ENCODE measurements at places on chromosomes 11 and 22.

DNA sequence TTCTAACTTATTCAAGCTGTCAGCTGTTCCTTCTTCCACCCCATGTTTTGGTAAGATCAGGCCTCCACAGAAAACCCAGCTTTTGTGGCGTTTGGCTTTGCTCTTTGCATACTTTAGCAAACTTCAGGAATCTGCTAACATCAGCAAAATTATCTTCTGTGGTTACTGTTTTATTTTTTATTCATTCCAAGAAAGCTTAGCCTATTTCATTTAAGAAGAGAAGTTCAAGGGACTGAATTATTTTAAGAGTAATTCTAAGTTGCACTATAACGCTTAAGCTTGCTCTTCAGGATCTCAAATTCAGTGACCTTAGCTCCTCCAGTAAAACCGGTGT is 1.1 kb downstream of the JHY start:
- no peak for DNase-seq

GRCh38 chr22:45428391-45429385 is 15.2 kb downstream of the RIBC2 start:
- DNase-seq = no peak

DNA sequence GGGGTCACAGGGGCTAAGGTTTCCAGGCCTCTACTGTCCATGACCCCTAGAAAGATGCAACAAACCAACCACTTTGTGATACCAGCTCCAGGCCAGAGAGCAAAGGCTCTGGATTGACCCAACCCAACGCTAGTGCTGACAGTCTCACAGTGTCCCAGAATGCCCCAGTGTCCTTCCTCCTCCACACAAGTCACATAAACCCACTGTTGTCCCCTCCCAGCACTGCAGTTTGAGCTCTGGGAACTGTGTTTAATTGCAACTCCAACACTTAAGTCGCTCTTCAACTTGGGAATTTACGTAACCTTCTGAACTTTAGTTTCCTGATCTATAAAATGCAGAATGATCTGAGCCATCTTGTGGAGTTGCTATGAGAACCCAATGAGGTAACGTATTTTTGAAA is 47.5 kb downstream of the PC start:
- no peak for DNase-seq

- peak; percentile 55 for DNase-seq
Observed at GRCh38 chr11:10322830-10323792, 18.2 kb downstream of the ADM start.

GRCh38 chr11:135019899-135020298 is 607.9 kb upstream of the B3GAT1 start:
- no peak for DNase-seq

GRCh38 chr22:35373781-35374180 is 7.1 kb upstream of the HMOX1 start:
- no peak for DNase-seq

- no peak for DNase-seq
Observed at GRCh38 chr11:35116762-35117640, 22.0 kb upstream of the CD44 start.

GRCh38 chr11:113494021-113494420 is 18.8 kb upstream of the DRD2 start:
- no peak for DNase-seq

- DNase-seq = no peak
Observed at GRCh38 chr11:129999407-129999806, 3.2 kb downstream of the PRDM10 start.

- no peak for DNase-seq
Observed at GRCh38 chr11:8806974-8807373, 104.0 kb upstream of the AKIP1 start.

All from GM13976 (cell line).